Neural progenitor cell (in vitro differentiated cells): ENCODE measurements at places on chromosomes 7 and 10.
A peak's percentile ranks its signal among the peaks of the same experiment; 100 is the strongest.

GRCh38 chr7:112630565-112630964, 149.8 kb downstream of the LSMEM1 start:
- DNase-seq: no peak

DNA sequence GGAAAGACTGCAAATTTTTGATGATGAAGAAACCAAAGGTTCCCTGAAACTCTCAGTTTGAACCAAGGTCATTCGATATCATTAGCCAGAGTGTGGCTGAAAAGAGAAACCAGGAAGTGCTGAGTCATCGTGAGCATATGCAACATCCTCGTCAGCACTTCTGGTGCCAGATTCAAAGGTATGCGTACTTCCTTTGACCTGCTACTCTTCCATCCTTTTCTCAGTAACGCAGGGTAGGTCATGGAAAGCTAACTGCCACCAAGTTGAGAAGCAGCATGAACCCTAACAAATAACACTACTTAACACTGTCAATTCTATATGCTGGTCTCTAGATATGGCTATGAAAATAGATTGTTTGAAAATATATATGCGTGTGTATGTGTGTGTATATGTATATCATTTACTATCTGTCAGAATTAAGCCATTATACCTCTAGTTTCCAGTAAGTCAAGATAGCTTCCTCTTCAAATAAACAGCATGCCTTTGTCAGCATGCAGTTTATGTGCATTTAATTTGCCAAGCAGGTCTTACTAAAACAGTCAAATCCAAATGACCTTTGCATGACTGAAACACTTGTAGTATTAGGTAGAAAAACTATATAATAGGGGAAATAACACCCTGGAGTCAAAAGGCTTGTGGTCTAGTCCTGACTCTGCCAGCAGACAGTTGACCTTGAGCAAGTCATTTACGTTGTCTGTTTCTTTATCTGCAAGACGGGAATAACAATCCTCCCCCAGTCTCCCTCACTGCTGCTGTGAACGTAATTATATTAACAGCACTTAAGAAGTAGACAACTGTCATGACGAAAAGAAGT, 26.4 kb downstream of the CDK6 start:
- DNase-seq: peak; percentile 21

DNA sequence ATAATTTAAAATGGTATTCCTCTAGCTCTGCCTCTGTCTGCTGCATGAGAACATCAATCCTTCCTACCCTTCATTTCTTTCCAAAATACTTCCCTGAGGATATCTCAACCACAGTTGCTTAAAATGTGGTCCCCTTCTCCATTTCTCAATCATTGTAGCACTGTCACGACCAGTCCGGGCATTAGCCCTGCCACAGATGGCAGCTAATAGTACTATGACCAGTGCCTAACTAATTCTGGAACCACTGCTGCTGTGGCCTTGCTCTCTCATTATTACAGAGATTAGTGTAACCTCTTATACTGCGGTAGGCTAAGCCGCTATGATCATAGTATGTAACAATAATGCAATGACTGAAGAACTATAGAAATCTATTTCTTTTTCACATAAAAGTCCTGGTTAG, 66.0 kb downstream of the REEP3 start:
- DNase-seq: no peak

- DNase-seq: no peak
Observed at GRCh38 chr7:19920705-19921104, 147.3 kb upstream of the TMEM196 start.

GRCh38 chr7:36658335-36659171, 65.7 kb downstream of the AOAH start:
- DNase-seq: peak; percentile 38

DNA sequence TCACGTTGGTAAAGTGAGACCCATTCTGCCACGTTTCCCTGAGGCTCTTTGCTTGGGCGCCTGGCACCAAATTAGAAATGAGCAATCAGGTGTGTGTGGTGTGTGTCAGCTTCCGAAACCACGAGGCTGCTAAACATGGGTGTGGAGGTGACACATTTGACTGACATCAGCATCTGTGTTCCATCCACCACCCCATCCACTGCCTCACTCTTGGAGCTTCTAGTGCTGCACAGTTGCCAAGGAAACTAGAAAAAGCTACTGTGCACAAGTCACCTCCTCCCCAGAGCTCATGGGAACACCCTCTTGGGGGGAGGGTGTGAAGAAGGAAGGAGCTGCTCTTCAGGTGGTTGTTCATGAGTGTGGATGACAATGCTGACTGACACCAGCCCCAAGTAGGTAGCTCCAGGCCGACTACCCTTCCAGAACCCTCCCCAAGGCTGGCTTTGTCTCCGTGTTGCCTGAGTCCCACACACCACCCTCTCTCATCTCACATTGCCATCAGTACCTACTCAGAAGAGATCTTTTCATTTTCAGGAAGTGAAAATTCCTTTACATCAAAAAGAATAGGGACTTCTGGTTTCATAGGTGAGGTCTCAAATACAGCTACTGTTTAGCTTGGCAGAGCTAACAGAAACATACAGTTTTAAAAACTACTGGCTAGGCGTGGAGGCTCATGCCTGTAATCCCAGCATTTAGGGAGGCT, 152.2 kb downstream of the TMEM178B start:
- DNase-seq: no peak

DNA sequence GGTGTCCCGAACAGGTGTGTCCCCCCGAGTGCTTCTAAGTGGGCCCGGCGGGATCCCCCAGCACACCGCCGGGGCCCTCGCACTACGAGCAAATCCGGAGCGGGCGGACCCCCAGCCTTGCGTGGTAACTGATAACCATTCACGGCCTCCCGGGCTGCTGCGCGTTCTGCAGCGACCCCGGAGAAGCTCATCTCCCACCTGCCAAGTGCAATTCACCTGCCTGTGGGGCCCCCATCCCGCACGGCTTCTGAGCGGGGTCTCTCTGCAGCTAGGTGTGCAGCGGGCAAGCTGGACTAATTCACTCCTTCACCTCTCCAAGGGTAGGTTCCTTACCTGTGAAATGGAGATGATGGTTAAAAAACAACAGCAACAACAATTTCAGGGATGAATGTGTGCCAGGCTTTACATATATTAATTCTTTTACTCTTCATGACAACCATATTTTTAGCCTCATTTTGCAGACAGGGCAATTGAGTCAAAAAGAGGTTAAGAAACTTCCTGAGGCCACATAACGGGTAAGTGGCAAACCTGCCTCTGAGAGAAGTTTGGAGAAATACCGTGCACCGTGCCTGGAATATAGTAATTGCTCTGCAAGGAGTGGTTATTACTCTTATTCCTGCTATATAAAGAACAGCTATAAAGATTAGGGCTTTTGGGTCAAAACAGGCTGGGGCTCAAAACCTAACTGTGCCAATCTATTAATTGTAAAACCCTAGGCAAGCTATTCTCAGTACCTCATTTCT, 652 bp upstream of the PODXL start:
- DNase-seq: no peak

DNA sequence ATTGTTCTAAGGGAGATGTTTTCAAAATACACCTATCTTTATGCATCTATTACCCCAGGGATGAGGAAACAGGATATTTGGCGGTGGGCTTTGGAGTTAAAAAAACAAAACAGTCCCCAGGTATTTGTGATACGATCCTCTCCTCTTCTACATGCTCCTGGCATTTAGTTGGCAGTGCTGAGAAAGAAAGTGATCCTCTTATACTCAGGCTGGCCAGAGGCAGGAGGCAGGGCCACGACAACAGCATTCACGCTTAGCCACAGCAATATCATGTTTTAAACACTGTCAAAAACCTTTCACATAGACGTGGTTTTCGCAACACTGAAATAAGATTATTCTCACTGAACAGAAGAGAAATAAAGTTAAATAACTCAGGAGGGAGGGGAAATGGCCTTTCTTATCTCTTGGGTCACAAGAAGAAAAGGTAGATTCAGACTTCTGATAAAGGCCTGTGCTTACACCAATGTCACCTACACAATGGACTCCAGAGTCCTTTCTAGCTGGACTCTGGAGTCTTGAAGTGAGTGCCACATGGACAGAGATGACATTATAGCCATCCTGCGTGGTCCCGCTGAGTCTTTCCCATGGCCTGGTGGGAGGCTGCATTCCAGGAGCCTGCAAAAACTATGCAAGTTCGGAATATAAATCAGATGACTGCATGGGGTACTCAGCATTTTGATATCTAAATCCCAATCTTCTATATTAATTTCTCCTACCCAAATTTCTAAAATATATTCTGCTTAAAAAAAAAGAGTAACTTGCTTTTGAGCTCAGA, 88.7 kb downstream of the PIP4K2A start:
- DNase-seq: no peak

DNA sequence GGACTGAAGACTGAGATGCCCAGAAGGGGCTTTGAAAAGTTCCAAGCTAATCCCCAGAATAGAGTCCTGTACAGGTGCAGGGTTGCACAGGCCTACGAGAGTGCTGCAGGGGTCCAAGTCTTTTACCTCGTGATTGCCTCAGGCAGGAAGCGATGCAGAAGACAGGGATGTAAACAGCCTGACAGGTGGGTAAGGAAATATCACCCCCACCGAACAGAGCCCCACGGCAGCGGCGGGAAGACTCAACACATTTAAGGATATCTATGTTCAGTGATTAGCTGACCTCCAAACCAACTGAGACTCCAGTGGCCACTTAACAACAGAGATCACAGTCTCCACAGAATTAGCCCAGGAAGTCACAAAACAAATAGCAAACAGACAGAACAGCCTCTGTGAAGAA, 73.9 kb upstream of the VIPR2 start:
- peak; percentile 32 for DNase-seq

DNA sequence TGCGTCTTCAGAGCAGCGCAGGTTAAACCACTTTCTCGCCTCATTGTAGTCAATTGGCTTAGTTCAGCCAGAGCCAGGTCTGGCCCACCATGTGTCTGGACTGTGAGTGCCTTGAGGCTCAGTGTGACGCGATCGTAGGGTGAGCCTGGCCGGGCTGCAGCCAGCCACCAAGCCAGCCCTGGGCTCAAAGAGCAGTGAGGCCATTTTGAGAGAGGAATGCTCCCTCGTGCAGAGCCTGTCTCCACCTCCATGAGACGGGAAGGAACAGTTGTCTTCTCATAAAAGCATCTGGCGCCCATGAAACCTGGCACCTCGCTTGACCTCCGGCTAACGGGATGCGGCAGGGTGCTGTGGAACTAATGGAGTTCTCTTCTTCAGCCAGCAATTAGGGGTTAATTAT, 34.5 kb downstream of the LHPP start:
- DNase-seq: no peak

- DNase-seq: no peak
Observed at GRCh38 chr10:69048103-69048502, 39.8 kb upstream of the SRGN start.

GRCh38 chr7:573933-574381, 54.3 kb upstream of the PDGFA start:
- DNase-seq: no peak

DNA sequence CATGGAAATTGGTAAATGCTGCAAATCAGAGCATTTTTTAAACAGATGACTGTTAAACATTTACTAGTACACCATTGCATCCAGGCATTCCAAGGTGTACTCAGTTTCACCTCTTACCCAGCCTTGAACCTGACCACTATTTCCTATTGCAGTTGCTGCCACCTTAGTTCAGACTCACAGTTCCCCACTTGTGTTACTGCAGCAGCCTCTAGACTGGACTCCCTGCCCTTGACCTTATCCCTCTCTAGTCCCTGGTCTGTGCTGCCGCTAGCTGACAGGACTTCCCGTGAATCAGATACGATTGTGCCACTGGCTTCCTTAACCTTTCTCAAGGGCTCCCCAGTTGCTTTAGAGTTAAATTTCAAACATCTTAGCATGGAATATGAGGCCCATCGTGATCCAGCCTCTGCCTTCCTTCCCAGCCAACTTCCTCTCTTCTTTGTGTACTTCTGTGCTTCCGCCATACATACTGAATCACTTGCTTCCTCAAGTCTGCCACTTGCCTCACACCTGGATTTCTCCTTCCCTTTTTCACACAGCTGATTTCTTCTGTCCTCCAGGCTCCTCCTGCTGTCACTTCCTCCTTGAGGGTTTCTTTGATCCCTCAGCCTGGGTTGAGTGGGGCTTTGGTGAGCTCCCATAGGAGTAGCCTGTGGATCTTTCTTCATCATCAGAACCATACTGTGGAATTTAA, 118.7 kb upstream of the GJD4 start:
- DNase-seq: no peak

DNA sequence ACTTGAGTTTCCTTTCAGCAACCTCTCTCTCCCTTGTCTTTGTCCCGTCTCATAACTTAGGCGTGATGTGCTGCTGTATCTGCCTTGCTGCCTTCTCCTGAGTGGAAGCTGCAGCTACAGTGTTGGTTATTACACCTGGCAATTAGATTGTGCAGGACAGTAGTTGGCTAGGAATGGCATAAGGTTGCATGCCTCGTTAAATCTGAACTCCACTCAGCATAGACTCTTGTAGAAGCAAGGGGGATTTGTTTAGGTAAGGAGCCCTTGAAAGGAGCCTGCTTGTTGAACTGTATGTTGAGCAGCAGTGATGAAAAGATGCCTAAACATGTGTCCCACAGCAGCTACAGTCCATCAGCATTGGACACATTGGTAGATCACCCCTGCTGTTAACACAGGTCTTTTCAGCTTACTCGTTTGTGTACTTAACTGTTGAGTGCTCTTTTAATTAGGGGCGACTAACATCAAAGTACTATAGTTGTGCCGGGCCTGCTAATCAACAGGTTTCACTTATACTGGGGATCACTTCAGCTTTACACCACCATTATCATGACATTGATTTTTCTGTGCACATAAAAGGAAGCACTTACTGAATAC, 225.0 kb downstream of the AUTS2 start:
- DNase-seq: no peak

DNA sequence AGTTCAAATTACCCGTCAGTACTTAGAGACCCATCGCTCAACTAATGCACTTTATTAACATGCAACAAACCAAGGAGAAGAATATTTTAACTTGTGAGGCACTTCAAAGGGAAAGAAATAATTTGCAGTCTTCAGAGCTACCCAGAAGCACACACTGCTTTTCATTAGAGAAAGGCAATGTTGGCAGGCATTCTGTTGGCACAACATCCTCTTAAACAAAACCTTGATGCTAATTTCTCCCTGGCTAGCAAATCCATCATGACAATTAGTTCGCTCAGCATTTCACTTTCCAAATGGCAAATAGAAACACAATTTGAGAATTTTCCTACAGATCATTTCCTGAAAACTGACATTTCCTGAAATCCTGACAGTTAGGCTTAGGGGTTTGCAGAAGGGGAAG, 155.6 kb upstream of the FAM13C start:
- DNase-seq: no peak

DNA sequence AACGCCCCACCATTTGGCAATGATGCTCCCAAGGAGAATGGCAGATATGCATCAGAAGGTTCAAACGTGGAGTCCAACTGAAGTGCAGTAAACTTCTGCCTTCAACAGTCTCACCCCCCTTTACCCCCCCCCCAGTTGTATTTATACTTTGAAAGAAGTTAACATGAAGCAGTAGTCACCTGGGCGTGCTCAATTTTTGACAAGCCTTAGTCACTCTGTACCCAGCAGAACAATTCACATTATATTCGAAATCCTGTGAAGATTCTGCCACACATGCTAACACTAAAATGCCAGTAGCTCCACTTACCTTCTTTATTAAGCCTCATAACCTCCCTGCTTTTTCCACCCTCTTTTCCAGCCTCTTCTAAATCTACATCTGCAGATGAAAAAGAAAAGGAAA, 894 bp downstream of the ATXN7L1 start:
- no peak for DNase-seq

GRCh38 chr7:110043519-110043918, 1047.4 kb upstream of the LRRN3 start:
- DNase-seq: no peak
